ENCODE measurements at places on chromosomes 6 and 20.

GRCh38 chr6:19083801-19084200 lies 696.7 kb downstream of the RNF144B start:
- no peak for DNase-seq

DNA sequence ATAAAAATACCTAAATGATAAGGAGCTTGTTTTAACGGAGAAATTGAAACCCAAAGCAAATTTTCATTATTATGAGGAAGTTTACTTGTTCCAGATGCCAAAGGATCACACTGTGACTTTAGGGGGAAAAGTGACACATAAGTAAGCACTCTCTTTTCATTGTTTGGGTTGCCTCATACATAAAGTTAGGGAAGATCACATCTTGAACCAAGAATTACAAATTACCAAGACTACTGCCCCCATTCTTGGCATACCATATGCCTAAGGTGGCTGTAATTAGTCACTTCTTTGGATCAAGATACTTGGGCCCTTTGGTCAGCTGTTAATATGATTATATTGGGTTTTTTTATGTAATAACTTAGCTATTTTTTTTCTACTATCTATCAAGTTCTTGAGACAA lies 269.0 kb downstream of the COL12A1 start:
- DNase-seq, result peak; percentile 52

DNA sequence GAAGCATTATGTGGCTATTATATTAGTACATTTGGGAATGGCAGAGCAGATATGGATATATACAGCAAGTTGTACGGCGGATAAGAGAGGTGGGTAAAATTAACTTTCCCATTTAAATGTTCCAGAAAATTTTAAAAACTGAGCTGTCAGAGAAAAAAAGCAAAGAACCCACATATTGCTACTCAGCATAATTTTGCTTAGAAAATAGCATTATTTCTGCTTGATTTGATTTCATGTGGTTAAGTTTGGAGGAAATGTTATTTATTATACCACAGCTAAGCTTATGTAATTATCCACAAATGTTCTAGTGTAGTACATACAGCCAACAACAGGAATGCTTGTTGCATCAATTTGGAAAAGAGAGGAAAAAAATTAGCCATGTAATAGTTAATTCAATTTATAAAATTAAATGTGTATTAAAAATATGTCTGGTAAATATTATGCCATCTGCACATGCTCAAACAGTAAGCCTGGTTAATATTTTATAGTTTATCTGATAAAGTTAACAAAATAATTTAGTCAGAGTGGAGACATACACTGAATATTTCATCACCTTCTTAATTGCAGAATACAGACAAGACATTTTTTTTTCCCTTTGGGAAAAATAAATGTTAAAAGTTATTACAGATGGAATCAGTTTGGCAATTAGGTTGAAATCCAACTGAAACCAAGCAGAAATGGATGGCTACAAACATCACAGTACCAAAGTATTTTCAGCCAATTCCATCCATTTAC lies 172.1 kb upstream of the ID4 start:
- DNase-seq, result no peak

- no peak for DNase-seq
These were observed 26.2 kb downstream of the CDYL start for GRCh38 chr6:4802312-4802935.

DNA sequence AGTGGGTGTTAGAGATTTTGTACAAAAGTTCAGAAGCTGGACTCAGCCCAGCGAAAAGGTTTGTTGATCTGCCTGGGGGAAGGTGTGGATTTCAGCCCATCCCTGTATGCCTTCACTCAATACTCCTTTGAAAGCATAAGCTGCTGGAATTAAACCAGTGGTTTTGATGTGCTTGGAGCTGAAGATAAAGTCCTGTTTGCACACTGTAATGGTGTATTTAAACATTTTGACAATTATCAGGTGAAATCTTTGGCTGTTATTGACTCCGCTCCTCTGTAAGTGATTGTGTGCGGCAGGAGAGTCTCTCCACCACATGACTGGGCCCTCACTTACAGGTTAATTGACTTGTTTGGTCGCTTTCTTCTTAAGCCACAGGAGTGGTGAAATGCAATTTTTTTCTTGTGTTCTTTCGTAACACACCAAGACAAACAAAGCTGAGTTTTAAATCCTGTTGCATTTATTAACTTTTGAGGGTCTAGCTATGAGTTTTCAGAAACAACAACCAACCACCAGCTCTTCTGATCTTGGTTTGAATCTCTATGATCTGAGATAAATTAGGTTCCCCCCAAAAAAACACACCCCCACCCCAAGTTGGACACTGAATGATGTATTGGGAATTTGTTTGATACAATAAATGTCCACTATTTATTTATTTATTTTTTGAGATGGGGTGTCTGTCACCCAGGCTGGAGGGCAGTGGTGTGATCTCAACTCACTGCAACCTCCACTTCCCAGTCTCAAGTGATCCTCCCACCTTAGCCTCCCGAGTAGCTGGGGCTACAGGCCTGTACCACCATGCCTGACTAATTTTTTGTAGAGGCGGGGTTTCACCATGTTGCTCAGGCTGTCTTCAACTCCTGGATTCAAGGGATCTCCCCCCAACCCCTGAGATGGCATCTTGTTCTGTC lies 46.3 kb upstream of the NCOA3 start:
- DNase-seq, result no peak

DNA sequence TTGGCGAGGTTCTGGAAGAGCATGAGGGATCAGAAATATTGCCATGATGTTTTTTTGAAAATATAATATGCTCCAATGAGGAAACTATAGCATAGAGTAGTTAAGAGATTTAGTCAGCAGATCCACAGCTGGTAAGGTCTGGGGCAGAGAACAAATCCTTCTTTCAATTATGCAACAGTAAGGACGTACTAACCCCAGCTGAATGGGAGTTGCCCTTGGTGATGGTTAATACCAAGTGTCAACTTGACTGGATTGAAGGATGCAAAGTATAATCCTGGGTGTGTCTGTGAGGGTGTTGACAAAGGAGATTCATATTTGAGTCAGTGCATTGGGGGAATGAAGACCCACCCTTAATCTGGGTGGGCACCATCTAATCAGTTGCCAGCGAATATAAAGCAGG lies 745.5 kb upstream of the NRSN1 start:
- no peak for DNase-seq

DNA sequence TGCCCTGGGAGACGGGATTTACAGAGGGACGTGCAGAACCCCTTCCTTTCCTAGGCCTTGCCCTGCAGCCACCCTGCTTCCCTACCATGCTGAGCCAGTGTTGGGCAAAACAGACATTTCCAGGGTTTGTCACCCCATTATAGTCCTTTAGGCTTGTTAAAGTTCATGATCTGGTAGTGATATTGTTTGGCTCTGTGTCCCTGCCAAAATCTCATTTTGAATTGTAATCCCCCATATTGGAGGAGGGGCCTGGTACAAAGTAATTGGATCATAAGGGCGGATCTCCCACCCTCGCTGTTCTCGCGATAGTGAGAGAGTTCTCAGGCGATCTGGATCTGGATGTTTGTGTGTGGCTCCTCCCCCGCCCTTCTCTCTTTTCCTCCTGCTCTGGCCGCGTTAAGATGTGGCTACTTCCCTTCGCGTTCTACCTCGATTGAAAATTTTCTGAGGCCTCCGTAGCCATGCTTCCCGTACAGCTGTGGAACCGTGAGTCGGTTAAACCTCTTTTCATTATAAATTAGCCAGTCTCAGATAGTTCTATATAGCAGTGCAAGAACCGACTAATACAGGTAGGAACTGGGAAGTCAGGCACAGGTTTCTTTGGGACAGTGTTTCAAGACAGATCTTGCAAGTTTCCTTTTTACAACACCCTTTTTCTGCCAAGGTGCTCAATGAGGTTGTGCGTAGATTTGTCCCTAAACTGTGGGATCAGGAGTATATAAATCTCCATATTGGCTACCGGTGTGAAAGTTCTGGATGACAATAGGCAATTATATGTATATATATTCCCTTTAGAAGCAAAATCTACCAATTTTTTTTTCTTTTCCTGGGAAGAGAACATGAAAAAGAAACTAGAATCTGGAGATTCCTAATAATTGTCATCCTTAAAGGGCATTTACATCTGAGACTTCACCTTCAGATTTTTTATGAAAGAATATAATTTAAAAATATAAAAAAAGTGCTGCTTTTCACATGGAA lies 152.1 kb downstream of the SAMD5 start:
- no peak for DNase-seq

GRCh38 chr6:1310628-1311399 lies 1.1 kb upstream of the FOXQ1 start:
- DNase-seq, result peak; percentile 35

Measured in AG20443 (cell line).